ENCODE measurements at places on chromosomes 12 and 14. TPM values are rescaled to one million over a fixed set of nuclear protein-coding genes. Genes with fewer than 3 reads are reported as not detected.

The NTS gene
- total RNA-seq: not detected

GRCh38 chr12:108029051-108029835, 99.8 kb upstream of the WSCD2 start:
- DNase-seq: no peak

DNA sequence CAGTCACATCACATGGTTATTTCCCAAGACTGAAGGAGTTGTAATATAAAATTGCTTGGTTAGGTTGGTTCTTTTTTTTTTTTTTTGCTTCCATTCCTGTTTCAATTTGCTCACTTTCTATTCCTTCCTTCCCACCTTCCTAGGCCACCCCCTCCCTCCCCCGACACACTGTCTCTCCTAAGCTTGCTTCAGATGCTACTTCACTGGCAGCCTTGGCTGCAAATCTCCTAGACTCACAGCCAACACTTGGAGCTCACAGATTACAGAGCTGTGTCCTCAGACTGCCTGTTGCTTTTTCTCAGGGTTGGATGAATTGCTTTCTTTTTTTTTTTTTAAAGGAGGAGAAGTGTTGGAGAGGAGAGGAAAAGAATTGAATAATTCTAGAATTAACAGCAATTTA, 77.3 kb upstream of the GRIN2B start:
- DNase-seq: peak; percentile 54

GRCh38 chr14:105086833-105087307, 21.6 kb upstream of the GPR132 start:
- DNase-seq: peak; percentile 91

- DNase-seq: no peak
Observed at GRCh38 chr14:96752125-96752524, 45.1 kb upstream of the VRK1 start.

DNA sequence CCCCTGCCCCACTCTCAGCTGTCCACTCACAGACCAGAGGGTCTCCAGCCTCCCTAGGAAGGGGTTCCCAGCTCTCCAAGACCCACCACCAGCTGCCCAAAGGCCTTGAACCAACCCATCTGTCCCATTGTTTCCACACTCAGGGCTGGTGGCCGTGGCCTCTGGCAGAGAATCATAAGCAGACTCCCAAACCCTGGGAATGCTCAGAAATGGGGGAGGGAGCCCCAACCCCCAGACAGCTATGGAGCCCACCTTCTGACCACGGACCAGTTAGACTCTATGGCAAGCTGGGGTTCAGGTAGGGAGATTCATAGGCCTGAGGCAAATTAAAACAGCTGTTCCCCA, 280.0 kb downstream of the DPF3 start:
- no peak for DNase-seq

DNA sequence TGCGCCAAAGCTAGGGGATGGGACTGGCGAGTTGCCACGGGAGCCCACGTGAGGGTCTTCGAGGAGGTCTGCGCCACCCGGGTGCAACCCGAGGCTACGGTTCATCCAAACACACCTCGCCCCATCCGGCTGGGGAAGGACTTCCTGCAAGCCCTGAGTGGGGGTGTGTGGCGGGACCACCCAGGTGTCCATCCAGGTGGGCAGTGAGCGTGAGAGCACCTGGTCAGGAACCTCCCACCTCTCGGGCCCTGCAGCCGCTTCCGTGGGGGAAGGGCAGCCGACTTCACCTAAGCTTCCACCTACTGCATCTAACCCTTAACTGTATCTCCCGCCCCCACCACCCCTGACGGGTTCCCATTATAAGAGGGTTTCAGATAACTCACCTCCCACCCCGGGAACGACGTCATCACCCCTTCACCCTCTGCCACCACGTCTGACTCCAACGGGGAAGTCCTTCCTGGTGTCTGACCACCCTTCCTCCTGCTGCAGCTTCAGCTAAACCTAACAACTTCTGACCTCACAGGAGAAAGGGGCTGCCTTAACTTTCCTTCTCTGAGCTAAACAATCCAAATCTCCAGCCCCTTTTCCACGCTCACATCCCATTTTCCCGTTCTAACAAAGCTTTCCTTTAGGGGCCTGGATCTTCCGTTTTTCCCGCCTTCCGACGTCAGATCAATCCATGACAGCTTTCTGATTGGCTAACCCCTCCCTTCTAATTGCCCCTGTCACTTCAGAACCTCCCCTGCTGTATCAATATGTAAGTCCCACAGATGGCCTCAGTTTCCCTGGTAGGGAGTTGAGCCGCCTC, 27.4 kb upstream of the SMUG1 start:
- peak; percentile 61 for DNase-seq

DNA sequence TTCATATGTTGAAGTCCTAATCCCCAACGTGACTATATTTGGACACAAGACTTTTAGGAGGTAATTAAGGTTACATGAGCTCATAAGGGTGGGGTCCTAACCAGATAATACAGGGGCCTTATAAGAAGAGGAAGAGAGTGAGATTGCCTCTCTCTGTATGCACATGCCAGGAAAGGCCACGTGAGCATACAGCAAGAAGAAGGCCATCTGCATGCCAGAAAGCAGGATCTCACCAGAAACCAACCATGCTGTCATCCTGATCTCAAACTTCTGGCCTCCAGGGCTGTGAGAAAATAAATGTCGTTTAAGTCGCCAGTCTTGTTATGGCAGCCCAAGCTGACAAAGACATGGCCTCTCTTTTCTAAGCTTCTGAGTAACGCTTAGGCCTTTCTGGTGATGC, 69.0 kb upstream of the GPHB5 start:
- DNase-seq: no peak

DNA sequence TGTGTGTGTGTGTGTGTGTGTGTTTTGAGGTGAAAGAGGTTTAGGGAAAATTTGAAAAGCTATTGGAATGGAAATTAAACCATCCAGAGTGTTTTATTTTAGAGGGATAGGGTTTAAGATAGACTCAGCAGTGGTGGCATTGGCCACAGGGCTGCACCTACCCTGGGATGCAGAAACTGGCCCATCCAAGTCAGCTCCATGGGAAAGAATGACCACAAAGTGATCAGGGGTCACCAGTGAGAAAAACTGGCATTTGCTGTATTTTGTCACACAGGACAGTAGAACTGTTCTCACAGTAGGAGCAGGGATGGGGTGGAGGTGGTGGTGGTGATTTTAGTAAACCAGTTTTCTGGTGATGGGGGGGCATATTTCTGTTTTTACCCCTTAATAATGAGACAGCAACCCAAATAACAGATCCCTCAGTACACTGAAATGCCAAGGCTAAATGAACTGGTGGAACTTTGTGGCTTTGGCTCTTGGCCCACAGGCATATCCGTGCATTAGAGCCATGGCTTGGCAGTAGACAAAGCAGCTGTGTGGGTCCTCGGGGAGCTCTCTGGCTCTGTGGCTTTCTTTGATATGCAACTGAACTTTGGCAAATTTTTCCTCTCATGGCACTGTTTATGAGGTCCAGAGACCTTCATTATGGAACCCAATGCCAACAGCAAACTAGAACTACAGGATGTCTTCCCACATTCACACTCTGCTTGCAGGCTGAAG, 348.3 kb downstream of the ZFP36L1 start:
- DNase-seq: peak; percentile 69

The GPX2 gene
- total RNA-seq: not detected

- DNase-seq: no peak
Observed at GRCh38 chr14:66099451-66099850, 386.7 kb upstream of the CCDC196 start.

- no peak for DNase-seq
Observed at GRCh38 chr12:7497661-7498060, 5.9 kb downstream of the CD163 start.

The C12orf54 gene
- total RNA-seq: not detected

DNA sequence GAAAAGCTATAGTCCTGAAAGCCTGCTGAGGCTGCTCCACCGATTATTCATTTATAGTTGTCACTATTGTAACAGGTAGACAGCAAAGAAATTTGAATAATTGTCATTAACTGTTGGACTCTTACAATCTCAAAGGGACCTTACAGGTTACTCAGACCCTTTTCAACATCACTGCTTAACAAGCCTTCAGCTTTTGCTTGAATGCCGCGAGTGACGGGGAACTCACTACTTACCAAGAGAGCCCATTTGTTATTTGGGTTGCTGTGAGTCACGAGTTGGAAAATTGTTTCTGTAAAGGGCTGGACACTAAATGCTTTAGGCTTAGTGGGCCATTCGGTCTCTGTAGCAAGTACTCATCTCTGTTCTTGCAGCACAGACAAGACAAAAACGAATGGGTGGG, 5.9 kb upstream of the TUNAR start:
- no peak for DNase-seq

GRCh38 chr12:50166799-50167048, 445 bp downstream of the CERS5 start:
- DNase-seq: no peak

DNA sequence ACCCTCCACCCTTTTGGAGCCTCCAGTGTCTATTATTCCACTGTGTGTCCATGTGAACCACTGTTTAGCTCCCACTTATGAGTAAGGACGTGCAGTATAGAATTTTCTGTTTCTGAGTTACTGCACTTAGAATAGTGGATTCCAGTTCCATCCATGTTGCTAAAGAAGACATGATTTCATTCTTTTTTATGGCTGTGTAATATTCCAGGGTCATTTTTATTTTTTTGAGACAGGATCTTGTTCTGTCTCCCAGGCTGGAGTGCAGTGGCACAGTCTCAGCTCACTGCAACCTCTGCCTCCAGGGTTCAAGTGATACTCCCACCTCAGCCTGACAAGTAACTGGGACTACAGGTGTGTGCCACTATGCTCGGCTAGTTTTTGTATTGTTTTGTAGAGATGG, 31.6 kb downstream of the EML1 start:
- no peak for DNase-seq

- no peak for DNase-seq
Observed at GRCh38 chr14:39861696-39862095, 429.5 kb upstream of the FBXO33 start.

- no peak for DNase-seq
Observed at GRCh38 chr14:102893452-102893851, 29.0 kb upstream of the AMN start.

- no peak for DNase-seq
Observed at GRCh38 chr14:99194136-99194535, 77.9 kb downstream of the BCL11B start.

The SLC5A8 gene
- not detected for total RNA-seq

The KRT72 gene
- total RNA-seq: not detected

DNA sequence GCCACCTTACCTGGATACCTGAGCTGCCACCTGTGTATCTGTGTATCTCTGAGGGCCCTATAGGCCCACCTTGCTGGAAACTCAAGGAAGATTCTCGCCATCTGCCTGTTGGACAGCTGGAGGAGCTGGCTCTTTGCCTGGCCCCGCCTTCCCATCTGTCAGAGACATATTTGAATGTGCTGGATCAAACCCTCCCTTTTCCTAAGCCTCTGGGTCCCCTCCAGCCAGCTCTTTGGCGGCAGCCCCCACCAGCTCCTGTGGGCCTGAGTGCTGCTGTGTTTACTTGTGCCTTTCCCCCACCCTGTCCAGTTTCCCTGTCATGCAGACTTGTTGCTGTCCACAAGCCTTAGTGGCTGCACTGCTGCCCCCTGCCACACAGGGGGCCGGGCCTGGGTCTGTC, 55.9 kb upstream of the SRSF5 start:
- peak; percentile 87 for DNase-seq

The CCDC196 gene
- total RNA-seq: not detected

GRCh38 chr14:35964697-35965286, 138.7 kb downstream of the BRMS1L start:
- no peak for DNase-seq

DNA sequence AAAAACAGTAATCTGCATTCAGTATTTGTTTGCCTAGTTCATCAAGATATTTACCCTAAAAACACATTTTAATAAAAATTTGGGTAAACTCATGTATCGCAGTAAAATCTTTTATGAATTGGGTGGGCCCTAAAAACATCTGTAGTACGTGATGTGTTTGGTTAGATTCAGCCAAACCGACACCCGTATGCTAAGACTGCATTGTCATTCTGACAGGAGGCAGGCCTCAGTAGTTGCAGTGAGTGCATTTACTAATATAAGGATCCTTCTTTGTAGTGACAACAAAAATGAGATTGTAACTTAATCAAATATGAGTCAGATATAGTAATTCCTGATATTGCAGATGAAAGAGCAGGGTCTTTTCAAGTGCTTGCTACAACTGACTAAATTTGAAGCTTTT, 191.8 kb downstream of the SLC16A7 start:
- DNase-seq: no peak

The OR4M1 gene
- not detected for total RNA-seq

DNA sequence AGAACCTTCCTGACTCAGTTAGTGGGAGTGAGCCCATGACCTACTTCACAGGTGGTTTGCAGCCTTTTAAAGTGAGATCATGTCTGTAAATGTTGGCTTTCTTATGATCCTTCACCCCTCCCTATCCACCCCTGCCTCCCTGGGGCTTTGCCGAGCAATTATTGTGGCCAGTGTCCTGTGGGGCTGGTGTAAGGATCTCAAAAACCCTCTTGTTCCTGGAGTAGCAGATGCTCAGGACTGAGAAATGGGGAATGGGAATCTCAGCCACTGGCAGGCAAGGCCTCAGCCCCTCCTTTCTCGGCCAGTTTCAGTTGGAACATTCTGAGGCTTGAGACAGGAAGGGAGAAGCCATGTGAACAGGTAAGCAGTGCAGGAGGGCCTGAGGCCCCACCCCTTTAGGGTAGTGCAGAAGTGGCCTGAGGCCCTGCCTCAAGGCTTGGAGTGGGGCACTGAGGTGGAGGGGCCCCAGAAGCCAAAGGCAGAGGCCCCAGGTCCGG, 53.8 kb downstream of the PLEKHG3 start:
- no peak for DNase-seq

GRCh38 chr12:109307051-109307450, 2.0 kb downstream of the FOXN4 start:
- DNase-seq: no peak

The RD3L gene
- total RNA-seq: 26.4 TPM

The RAD51AP1 gene
- 1.1 TPM for total RNA-seq

The CD163 gene
- total RNA-seq: 72.0 TPM

All from Right ventricle myocardium superior (tissue), 1 donor.